ENCODE measurements at places on chromosomes 2 and 18.
A peak's percentile ranks its signal among the peaks of the same experiment; 100 is the strongest.

DNA sequence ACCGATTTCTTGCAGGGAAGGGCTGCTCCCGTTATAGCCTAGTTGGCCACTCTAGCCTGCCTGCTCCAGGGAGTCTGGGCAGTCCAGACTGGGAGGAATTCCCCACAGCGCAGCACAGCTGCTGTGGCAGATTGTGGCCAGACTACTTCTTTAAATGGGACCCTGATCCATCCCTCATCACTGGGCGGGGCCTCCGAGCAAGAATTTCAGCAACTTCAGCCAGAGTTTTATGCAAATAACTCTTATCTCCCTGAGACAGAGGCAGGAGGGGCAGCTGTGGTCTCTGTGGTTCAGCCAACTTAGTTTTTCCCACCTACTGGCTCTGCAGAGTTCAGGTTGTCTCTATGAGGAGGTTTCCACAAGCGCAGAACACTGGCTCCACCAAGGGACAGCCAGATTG is 1583.2 kb downstream of the SUCLG1 start:
- DNase-seq = no peak

DNA sequence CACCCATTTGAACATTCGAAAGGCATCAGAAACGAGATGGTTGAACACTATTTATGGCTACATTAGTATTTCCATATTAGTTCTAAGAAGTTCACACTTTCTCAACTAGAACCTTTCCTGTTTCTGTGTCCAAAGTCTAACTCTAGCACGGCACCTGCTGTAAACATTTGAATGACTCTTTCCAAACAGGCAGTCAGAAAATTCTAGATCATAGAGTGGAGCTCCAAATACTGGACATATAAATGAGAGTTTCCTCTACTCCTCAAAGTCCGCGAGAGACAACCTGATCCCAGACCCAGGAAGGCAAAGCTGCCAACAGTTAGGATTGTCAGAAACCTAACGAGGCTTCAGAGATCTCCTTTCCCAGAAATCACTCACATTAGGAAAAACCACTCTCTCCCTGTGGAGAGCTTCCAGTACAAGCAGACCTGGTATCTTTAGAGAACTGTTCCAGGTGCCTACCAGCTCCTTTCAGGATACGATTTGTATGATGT is 10.6 kb downstream of the RND3 start:
- peak; percentile 46 for DNase-seq

DNA sequence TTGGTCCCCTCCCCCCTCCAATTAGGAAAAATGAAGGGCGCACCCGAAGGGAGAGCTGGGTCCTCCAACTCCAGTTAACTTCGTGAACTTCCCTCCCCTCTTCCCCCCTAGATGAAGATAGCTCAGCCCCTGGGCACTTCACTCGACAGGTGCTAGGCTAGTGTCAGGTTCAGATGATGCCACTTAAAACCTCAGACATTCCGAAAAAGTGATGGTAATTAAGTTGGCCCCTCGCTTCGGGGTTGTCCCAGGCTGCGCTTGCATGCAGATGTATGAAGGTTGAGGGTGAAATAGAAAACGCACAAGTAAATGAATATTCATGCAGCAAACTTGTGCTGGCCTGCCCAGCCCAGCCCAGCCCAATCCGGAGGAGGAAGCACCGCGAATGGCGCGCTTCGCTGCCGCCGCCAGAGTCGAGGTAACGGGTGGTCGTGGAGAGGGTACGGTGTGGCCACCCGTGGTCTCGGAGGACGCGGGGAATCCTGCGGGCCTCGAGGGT is 3.0 kb upstream of the GBX2 start:
- DNase-seq = no peak

DNA sequence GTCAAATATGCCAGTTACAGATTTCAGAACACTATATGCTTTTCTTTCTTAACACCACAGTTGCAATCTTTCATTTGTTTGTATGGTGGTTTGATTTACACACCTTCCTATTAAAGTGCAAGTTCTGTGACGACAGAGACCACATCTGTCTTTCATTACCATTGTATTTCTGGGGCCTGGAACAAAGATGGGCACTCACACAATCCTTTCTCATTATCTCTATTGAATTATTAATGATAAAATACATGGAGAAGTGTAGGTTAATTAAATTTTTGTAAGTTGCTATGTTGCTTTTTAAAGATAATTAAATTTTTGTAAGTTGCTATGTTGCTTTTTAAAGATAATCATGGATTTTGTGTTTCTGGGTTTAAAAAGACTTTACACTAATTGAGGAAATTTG is 79.9 kb downstream of the KCTD18 start:
- DNase-seq = peak; percentile 74

- DNase-seq = no peak
Observed at GRCh38 chr2:217947383-217948350, 55.1 kb downstream of the TNS1 start.

- DNase-seq = no peak
Observed at GRCh38 chr2:138504546-138505235, 3.1 kb downstream of the SPOPL start.

GRCh38 chr18:5538544-5538943 is 5.3 kb downstream of the EPB41L3 start:
- no peak for DNase-seq

DNA sequence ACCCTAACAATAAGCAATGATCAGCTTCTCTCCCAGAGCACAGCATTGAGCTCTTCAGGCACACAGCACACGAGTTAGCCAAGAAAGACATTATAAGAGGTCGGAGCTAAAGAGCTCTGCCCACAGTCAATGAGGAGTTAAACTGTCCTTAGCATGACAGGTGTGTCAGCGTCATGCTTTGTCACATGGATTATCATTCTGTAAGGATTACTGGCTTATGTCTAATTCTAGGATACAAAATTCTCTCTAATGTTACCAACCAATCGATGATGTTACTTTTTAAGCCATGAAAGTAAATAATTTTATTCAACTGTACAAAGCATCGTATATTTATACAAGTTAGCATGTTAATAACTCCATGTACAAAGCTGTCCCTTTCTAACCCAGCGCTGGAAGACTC is 108.8 kb downstream of the ZNF236 start:
- DNase-seq = no peak

GRCh38 chr2:126253669-126254068 is 402.3 kb upstream of the GYPC start:
- DNase-seq = no peak

- no peak for DNase-seq
Observed at GRCh38 chr2:171626949-171627348, 60.3 kb upstream of the DYNC1I2 start.

DNA sequence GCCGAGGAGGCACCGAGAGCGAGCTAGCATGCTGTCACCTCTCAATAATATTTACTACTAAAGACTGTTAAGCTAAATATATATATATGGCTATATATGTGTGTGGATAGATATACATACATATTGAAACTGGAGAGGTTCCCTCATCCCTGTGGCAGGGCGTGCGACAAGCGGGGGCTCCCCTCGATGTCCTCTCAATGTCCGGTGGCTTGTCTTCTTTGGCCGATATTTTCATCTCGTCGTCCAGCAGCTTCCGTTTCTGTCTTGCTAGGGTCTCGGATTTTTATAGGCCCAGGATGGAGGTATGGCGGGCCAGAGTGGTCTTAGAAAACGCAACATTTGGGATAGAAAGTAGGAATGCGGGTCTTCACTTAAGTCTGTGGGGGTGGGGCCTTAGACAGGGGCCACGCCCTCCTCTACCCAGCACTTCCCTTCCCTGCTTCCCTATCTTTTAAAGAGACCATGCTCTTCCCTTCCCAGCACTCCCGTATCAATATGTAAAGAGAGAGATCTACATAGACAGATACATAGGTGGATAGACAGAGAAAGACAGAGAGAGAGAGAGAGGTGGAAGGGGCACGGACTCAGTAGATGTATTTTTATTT is 866.8 kb downstream of the DSC3 start:
- no peak for DNase-seq

- DNase-seq = no peak
Observed at GRCh38 chr2:11457935-11458334, 8.0 kb downstream of the E2F6 start.

- DNase-seq = peak; percentile 45
Observed at GRCh38 chr2:74845991-74846390, 12.1 kb downstream of the HK2 start.

GRCh38 chr2:72719416-72719815 is 106.4 kb downstream of the EXOC6B start:
- DNase-seq = no peak
